ENCODE measurements at places on chromosomes 2 and 18. TPM values are rescaled to one million over a fixed set of nuclear protein-coding genes. Genes with fewer than 3 reads are reported as not detected.

The CD28 gene
- total RNA-seq, result 0.17 TPM

The CCDC148 gene
- total RNA-seq, result 3.1 TPM

The GNAL gene
- total RNA-seq, result 8.3 TPM

The CAMKMT gene
- 5.3 TPM for total RNA-seq

- DNase-seq, result no peak
- no peak overlapping the region for H3K27ac ChIP-seq
- H3K4me3 ChIP-seq, result peak overlapping the region; percentile 67
- no peaks in the 10 kb centered on the region for H3K27me3 ChIP-seq
- H3K4me1 ChIP-seq, result peaks cover 35% of the 10 kb centered on the region
Measured at GRCh38 chr2:108986916-108987510, 2.0 kb downstream of the EDAR start.

The ALLC gene
- not detected for total RNA-seq

The SH3RF3 gene
- total RNA-seq, result 2.5 TPM

- H3K27ac ChIP-seq, result no peak overlapping the region
- H3K27me3 ChIP-seq, result no peaks in the 10 kb centered on the region
- H3K4me3 ChIP-seq, result no peak overlapping the region
- H3K4me1 ChIP-seq, result peaks cover 3% of the 10 kb centered on the region
Measured at GRCh38 chr18:49997558-49997957, 184.2 kb upstream of the ACAA2 start.

GRCh38 chr2:20551260-20551944 lies 99.5 kb downstream of the HS1BP3 start:
- peaks cover 21% of the 10 kb centered on the region for H3K4me1 ChIP-seq
- H3K36me3 ChIP-seq, result peaks cover 4% of the 10 kb centered on the region

The TYMS gene
- 65.3 TPM for total RNA-seq

The DPP10 gene
- total RNA-seq, result 8.8 TPM

GRCh38 chr18:79309614-79310358 lies 85.9 kb upstream of the NFATC1 start:
- DNase-seq, result no peak
- H3K4me3 ChIP-seq, result no peak overlapping the region
- peaks cover 19% of the 10 kb centered on the region for H3K36me3 ChIP-seq
- H3K4me1 ChIP-seq, result no peaks in the 10 kb centered on the region
- H3K27ac ChIP-seq, result no peak overlapping the region
- no peaks in the 10 kb centered on the region for H3K27me3 ChIP-seq

- H3K27ac ChIP-seq, result no peak overlapping the region
- H3K27me3 ChIP-seq, result no peaks in the 10 kb centered on the region
- no peaks in the 10 kb centered on the region for H3K36me3 ChIP-seq
- H3K4me3 ChIP-seq, result no peak overlapping the region
- no peak for DNase-seq
- peaks cover 8% of the 10 kb centered on the region for H3K4me1 ChIP-seq
Measured at GRCh38 chr18:70365361-70365760, 76.5 kb downstream of the SOCS6 start.

The UGT1A9 gene
- total RNA-seq, result not detected

GRCh38 chr2:238853721-238854120 lies 5.8 kb downstream of the TWIST2 start:
- H3K27ac ChIP-seq, result no peak overlapping the region
- peaks cover 70% of the 10 kb centered on the region for H3K27me3 ChIP-seq
- no peak overlapping the region for H3K4me3 ChIP-seq
- H3K4me1 ChIP-seq, result peaks cover 18% of the 10 kb centered on the region
- peaks cover 20% of the 10 kb centered on the region for H3K36me3 ChIP-seq
- no peak for DNase-seq

The GAL3ST2 gene
- 0.19 TPM for total RNA-seq
